ENCODE measurements at places on chromosomes 1 and 21. TPM values are rescaled to one million over a fixed set of nuclear protein-coding genes. Genes with fewer than 3 reads are reported as not detected.
A peak's percentile ranks its signal among the peaks of the same experiment; 100 is the strongest.

GRCh38 chr1:152107031-152107983 is 7.9 kb downstream of the TCHH start:
- no peak for DNase-seq
- H3K4me1 ChIP-seq: peaks cover 12% of the 10 kb centered on the region
- peak overlapping the region; percentile 39 for H3K4me3 ChIP-seq
- H3K27me3 ChIP-seq: peaks cover 78% of the 10 kb centered on the region

GRCh38 chr1:47460040-47460439 is 22.2 kb downstream of the FOXD2 start:
- no peak for DNase-seq
- no peak overlapping the region for H3K4me3 ChIP-seq
- H3K4me1 ChIP-seq: no peaks in the 10 kb centered on the region
- peaks cover 15% of the 10 kb centered on the region for H3K27me3 ChIP-seq

- H3K36me3 ChIP-seq: no peaks in the 10 kb centered on the region
- H3K27ac ChIP-seq: 0 out of 2 replicates have a peak overlapping the region, but pooled peaks have one; percentile 20
- H3K27me3 ChIP-seq: no peaks in the 10 kb centered on the region
- no peak for DNase-seq
- H3K4me3 ChIP-seq: no peak overlapping the region
Measured at GRCh38 chr1:206579747-206580437, 32.4 kb downstream of the EIF2D start.

- H3K4me1 ChIP-seq: no peaks in the 10 kb centered on the region
- no peak overlapping the region for H3K27ac ChIP-seq
- H3K36me3 ChIP-seq: no peaks in the 10 kb centered on the region
- DNase-seq: no peak
- H3K4me3 ChIP-seq: no peak overlapping the region
- H3K27me3 ChIP-seq: no peaks in the 10 kb centered on the region
Measured at GRCh38 chr1:227898502-227899140, 49.1 kb downstream of the WNT9A start.

GRCh38 chr1:85630493-85630892 is 49.9 kb downstream of the CCN1 start:
- H3K27ac ChIP-seq: no peak overlapping the region
- no peak for DNase-seq
- H3K27me3 ChIP-seq: no peaks in the 10 kb centered on the region
- no peaks in the 10 kb centered on the region for H3K36me3 ChIP-seq
- H3K4me3 ChIP-seq: no peak overlapping the region
- peaks cover 28% of the 10 kb centered on the region for H3K4me1 ChIP-seq

DNA sequence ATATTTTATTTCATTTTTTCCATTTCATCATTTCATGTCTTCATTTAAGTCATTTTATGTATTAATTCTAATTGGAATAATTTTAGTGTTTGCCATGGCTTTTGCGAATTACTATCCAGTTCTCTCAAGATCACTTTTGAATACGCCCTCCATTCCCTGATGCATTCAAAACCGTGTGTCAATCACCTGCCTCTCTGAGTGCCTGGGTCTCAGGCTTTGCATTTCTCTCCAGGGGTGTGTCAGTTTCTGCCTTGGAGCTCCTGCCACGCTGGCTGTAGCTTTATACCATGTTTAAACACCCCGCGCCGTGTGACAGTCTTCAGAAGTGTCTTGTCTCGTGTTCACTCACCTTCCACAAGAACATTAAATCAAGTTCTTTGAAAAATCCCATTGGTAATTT is 7.4 kb upstream of the DNMT3L start:
- H3K4me1 ChIP-seq: no peaks in the 10 kb centered on the region
- no peaks in the 10 kb centered on the region for H3K27me3 ChIP-seq
- H3K27ac ChIP-seq: no peak overlapping the region
- no peak overlapping the region for H3K4me3 ChIP-seq
- DNase-seq: no peak

The CELA3A gene
- not detected for polyA plus RNA-seq

The MROH9 gene
- polyA plus RNA-seq: 0.24 TPM

The ARHGAP29 gene
- polyA plus RNA-seq: 20.1 TPM

The EPHA10 gene
- 0.06 TPM for polyA plus RNA-seq
